ENCODE measurements at places on chromosomes 1 and 21.

GRCh38 chr1:204524986-204525385 is 8.8 kb downstream of the MDM4 start:
- no peak for DNase-seq

DNA sequence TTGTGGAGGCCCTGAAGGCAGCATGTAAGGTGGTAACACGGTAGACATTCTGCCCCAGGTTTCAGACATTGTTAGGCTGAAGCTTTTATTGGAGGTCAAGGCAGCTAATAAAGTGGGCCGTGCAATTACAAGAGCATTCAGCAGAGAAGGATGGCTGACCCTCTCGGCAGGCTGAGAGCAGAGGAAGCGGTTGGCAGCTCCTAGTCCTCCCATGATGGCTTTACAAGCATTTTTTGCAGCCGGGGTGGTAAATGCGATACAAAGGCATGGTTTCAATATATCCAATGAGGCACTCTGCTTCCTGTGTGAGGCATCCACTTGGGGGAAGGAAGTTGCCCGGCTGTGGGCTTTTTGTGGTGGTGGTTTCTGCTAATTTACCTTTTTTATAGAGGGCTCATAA is 14.6 kb downstream of the KIF26B start:
- DNase-seq, result no peak

- no peak for DNase-seq
Observed at GRCh38 chr1:246765521-246765920, 41.3 kb downstream of the SCCPDH start.

DNA sequence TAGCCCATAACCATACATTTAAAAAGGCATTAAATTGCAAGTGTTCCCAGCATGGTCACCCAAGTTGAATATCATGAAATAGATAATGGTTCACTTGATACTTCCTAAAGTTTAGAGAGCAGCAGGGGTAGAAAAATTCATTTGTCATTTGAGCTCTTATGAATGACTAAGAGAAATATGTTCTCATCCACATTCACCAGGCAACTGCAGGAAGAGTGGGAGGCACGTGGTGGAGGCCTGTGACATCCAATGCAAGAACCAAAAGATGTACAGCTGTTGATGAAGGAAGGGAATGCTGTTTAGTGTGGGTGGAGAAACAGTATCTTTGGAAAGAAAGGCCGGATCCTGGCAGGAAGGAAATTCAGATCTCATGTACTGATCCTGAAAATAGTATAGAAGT is 473.1 kb downstream of the ADGRL2 start:
- DNase-seq, result no peak

DNA sequence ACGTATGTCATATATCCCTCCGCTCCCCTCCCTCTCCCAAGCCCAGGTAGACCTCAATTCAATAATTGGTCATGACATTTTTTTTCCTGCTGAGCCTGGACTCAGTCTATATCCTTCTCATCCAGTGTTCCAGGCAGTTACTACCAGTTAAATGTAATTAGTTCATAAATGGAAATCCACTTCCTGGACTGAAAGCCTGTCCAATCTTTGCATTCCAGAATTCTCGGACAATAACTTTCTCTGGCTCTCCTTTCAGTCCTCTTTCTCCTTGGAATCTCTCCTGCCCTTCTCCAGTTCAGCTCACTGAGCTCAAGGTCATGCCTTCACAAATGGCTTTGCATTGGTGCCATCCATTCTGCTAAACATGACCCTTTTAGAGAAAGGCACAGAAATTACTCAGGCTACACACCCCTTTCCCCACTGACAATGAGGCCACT is 34.8 kb downstream of the VWA5B1 start:
- DNase-seq, result no peak

- no peak for DNase-seq
Observed at GRCh38 chr1:179917601-179918429, 35.7 kb downstream of the TOR1AIP1 start.

GRCh38 chr1:226797151-226797550 is 58.1 kb upstream of the ITPKB start:
- no peak for DNase-seq

DNA sequence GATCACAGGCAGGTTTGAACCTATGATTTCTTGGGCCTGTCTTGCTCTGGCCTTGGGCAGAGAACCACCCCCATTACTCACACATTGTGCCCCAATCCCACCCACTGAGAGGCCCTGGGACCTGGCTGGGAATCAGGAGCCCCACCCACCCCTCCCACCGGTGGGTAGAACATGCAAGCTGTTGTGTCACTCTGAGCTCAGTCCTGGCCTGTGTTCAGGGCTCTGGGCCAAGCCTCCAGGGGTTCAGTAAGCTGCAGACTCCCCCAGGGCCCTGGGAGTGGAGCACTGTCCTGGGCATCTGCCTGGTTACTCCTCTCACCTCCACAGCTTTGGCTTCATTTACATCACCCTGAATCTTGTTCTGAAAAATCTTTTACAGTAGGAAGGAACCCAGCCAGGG is 270.5 kb downstream of the RRAGC start:
- DNase-seq, result no peak

- no peak for DNase-seq
Observed at GRCh38 chr1:227934476-227935313, 13.0 kb downstream of the WNT9A start.

GRCh38 chr1:212285685-212286555 is 710 bp downstream of the PPP2R5A start:
- DNase-seq, result peak; percentile 68

- DNase-seq, result no peak
Observed at GRCh38 chr1:177443003-177443402, 272.2 kb downstream of the BRINP2 start.

- DNase-seq, result no peak
Observed at GRCh38 chr1:118881751-118882150, 106.4 kb downstream of the TBX15 start.

DNA sequence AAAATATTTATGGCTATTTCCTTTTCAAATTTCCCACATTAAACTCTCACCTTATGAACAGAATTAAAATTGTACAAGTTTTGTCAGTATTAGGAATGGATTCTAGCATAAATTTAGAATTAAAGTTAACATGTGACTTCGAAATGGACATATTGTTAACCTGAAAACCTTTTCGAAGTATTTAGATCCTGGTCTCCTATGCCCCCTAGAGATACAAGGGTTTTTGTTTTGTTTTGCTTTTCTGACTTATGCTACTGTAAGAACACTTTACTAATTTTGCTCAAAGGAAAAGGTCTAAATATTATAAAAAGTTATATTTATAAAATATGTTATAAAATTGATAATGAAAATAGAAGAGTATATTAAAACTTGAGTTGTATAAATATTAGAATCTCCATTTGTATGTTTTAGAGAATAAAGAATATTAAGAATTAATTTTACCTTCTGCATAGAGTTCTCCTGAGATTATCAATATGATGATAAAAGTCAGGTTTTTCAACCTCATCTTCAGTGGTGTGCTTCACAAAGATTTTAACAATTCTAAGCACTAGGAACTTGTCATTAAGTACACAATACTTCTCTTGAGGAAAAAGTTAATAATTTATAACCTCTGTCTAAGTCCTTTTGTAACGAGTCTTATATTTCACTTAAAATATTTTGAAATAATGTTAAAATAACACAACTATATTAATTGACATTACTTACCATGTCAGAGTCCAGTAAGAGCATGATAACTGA is at the start of gene F13B:
F13B (minus strand) TSS at position 542 of the 738 bp plus-strand sequence; CDS start at position 505, 37 bp downstream.
- no peak for DNase-seq

DNA sequence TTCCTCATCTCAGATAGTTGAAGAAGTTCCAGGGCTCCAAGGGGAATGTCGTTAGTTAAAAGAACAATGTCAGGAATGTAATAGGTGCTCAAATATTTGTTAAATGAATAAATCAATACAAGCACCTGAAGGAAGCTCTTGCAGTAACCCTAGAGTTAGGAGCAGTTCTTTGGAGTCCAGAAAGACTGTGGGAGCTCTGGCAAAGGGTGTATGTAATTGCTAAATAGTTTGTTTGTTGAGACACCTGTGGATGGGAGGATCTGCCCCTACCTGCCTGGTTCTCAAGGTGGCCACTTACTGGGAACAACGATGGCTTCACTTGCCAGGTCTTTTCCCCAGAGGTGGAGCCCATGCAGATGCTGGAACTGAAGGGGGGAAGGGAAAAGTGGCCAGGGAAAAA is 27.5 kb upstream of the JUN start:
- DNase-seq, result no peak

- DNase-seq, result no peak
Observed at GRCh38 chr1:231571904-231572303, 43.4 kb downstream of the TSNAX start.

GRCh38 chr1:205809942-205810345 is 3.1 kb downstream of the SLC41A1 start:
- DNase-seq, result no peak

DNA sequence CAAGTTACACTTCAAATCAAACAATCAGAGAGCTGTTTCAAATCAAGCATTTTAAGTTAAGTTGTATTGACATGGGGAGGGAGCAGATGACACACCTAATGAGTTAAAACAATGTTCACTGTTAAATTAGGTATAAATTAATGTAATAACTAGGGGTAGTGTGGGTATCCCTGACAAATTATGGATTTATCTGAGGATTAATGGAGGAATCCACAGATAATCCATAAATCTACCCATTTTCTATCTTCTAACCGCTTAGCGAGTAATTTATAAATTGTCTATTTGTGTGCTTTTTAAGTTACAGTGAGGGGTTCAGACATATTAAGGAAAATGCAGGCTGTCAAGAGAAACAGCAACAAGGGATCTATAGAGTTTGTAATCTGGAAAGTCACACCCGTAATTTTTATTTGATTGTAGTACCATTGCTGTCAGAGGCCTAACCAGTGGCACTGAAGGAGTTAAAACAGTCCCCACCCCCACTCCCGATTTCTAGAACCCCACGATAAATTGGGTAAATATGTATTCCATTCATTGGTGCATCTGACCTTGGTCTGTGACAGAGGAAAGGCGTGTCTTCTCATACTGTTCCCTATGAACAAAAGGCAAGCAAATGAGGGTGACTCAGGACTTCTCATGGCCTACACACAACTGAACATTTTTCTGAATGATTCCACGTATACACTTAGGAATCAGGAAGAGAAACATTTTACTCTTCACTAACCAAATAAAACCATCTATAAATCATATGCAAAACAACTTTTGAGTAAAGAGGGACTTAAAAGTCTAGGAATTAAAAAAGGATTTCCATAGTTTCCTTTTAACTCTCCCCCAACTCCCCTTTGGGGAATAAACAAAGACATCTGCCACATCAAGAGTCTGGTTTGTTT is 7.4 kb downstream of the IRF2BP2 start:
- no peak for DNase-seq

GRCh38 chr1:34405266-34405959 is 228.7 kb downstream of the C1orf94 start:
- no peak for DNase-seq

DNA sequence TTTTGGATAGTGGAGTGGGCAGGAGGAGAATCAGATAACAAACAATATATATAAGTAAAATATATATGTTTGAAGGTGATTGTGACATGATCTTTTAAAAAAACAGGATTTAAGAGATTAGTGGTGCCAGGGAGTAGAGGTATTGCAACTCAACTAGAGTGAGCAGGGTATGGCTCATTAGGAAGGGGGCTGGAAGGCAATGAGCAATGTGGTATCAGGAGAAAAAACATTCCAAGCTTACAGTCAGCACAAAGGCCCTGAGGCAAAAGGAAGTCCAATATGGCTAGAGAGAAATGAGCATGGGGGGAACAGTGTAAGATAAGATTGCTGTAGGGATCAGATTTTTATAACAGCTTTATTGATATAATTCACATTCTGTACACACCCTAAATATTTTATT is 5.3 kb upstream of the GADD45A start:
- no peak for DNase-seq

GRCh38 chr1:235642011-235642942 is 7.3 kb downstream of the GNG4 start:
- no peak for DNase-seq

GRCh38 chr1:94253456-94254017 is 16.2 kb upstream of the ARHGAP29 start:
- no peak for DNase-seq

All from activated CD4-positive, CD25-positive, alpha-beta regulatory T cell (primary cell).